ENCODE measurements at places on chromosomes 3 and 15.

DNA sequence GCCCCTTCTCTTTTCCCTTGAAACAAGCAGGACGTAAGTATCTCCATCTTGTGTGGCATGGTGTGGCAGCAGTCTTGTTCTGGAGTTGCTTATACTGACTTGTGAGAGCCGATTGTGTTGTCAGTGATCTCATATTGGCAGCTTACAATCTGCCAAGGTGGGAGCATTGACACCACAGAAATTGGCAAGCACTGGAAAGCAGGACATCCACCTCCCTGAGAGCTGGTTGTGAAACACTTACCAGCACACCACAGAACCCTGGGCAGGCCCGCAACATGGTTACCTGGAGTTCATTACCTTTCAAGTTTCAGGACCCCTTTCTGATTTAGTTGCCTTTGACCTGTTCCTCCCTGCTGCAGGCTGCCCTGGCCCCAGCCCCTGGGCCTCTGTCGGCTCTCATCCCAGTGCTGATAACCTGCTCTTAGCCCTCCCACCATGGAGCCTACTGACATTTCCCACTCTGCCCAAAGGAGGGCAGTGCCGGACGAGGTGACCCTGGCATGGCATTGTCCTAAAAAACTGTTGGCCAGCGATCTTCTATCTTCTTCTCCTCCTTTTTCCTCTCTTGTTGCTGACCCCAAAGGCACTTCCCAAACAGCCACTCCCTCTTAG lies 10.6 kb upstream of the ATP2B2 start:
- no peak for DNase-seq

DNA sequence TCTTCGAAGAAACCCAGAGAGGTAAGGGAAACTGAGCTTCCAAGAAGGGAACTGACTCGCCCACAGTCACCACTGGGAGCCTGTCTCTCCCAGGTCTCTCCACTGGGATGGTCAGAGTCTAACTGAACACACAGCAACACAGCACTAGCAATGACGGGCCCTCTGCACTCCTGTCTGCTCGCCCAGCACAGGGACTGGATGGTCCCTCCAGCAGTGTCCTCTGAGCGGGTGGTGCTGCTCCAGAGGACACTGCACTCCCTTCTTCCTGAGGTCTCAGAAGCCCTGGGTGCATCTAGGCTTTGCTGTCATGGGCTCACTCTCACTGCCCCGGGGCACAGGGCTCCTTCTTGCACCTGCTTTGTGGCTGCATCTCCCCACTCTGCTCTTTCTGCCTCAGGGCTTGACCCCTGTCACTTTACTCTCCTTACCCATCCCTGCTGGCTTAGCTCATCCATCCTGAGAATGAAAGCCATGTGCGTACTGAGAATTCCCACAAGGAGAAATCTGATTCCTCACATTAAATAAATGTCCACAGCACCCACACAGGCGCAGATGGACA lies 356.6 kb downstream of the GABRG3 start:
- DNase-seq: no peak

DNA sequence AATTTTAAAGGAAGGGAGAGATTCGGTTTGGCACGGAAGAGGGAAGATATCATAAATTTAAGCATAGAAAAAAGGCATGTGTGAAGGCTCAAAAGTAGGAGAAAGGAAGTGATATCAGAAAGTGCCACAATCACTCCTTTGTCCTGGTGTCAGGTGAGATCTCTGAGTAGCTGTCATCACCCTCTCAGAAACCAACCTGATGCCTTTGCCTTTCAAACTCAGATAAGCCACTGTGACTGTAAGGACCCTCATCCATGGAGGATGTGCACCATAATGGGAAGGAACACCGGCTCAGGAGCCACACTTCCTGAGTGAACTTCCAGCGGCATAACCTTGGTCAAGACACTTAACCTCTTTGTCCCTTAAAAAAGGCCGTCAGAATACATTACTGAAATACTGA lies 318.7 kb upstream of the SEMA6D start:
- DNase-seq: no peak

- no peak for DNase-seq
These were observed 46.1 kb downstream of the AKAP13 start for GRCh38 chr15:85426481-85426880.

DNA sequence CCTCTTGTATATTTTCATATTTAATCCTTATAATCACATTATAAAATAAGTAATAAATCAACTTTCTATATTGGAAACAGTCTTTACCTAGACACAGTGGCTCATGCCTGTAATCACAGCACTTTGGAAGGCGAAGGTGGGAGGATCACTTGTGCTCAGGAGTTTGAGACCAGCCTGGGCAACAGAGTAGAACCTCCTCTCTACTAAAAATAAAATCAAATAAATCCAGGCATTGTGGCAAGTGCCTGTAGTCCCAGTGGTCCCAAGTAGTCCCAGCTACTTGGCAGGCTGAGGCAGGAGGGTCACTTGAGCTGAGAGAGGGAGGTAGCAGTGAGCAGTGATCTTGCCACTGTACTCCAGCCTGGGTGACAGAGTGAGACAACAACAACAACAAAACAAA lies 975.1 kb downstream of the ROBO1 start:
- DNase-seq: no peak

DNA sequence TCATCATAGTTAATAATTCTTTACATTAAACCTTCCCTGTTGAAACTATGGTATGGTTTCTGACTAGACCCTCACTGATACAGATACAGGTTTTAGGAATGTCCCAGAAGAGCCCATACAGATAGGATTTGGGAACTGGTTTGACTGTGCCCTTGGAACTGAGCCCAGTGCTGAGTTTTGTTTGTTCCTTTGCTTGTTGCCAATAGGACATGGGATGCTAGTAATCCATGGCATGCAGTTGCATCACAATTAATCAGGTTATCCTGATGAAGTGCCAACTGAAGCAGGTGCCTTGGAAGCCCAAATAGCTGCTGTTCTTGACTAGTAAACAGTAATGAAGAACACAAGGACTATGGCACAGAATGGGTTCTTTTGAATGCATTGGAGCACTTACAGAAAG lies 230.6 kb downstream of the NEK10 start:
- DNase-seq: no peak

- no peak for DNase-seq
These were observed 35.8 kb downstream of the PEAK1 start for GRCh38 chr15:77384086-77384485.

- no peak for DNase-seq
These were observed 22.1 kb downstream of the PDE8A start for GRCh38 chr15:85003593-85004312.

- DNase-seq: no peak
These were observed 82.3 kb downstream of the LPP start for GRCh38 chr3:188236271-188236670.

DNA sequence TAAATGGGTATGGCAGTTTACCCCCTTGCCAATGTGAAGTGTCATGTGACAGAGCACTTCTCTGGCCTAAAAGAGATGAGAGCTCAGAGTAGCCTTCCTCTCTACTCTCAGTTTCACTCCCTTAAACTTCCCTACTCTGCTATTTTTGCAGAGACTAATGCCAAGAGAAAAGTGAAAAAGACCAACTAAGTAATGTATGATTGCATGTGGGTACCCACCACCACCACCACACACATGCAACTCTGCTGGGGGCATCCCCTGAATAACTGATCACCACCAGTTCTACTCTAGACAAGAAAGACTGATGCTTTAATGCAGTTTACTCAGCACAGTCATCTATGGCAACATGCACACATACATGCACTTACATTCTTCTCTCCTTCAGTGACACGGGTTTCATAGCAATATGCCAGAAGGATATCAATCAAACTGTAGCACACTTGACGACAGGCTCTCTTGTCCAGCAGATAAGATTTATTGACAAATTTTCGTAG lies 31.3 kb downstream of the SHQ1 start:
- no peak for DNase-seq

GRCh38 chr15:71804226-71804625 lies 6.1 kb upstream of the NR2E3 start:
- DNase-seq: no peak

DNA sequence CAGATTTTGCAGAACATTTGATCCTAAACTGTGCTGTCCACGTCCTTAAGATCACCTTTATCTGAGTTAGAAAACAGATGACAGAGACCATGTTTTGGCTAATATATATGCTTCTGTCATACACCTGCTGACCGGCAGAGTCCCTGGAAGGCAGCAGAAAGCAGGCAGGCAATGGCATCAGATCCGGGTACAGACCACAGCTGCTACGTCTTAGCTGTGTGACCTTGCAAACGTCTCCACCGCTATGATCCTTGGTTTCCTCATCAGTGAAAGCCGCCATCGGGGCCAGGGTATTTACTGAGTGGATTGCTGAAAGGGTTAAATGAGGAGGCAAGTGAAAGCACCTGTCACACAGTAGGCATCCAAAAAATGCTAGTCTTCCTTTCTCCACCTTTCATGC lies 72.1 kb downstream of the ABTB1 start:
- DNase-seq: no peak

GRCh38 chr15:74828835-74829234 lies 2.4 kb downstream of the CPLX3 start:
- no peak for DNase-seq

DNA sequence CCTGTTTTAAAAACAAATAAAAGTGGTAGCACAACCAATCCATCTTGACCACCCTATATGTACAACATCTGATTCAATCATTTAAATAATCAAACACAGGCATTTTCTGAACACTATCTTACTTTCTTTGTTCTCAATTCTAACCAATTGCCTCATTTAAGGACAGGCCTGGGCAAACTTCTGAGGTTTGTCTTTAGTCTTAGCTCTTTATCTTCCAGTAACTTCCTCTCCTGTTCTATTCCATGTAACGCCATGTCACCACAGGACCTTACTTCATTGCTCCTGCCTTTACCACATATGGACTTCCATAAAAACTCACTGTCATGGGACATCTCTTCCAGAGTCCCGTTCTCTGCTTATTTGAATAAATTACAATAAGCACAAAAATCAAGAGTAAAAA lies 14.9 kb downstream of the HDGFL3 start:
- DNase-seq: no peak

DNA sequence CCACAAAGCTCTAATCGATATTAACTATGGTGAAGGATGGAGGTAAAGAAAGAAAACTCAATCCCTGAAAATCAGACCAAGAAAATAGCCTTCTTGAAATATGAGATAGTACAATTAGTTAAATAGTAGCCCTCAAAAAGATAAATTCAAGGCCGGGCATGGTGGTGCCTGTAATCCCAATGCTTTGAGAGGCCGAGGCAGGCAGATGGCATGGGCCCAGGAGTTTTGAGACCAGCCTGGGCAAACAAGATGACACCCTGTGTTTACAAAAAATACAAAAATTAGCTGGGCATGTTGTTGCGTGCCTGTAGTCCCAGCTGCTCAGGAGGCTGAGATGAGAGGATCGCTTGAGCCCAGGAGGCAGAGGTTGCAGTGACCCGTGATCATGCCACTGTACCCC lies 31.6 kb upstream of the CEP152 start:
- DNase-seq: no peak
